ENCODE measurements at places on chromosomes 5 and 9.

DNA sequence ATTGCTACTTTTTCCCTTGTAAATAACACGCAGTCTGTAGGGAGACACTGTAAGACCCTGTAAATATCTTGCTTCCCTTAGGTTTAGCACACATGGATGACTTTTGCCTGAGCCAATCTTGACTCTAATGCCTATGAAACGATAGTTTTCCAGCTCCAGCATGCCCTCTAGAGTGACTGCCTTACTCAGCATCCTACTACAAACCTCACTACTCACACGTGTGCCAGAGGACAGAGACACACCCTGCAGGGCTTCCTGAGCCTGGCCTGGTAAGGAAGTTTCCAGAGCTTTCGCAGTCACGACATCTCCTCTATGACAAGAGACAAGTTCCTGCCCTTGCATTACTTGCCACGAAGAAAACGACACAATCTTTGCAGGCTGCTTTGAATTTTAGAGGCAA, 138.1 kb downstream of the ATPSCKMT start:
- DNase-seq = peak; percentile 88

DNA sequence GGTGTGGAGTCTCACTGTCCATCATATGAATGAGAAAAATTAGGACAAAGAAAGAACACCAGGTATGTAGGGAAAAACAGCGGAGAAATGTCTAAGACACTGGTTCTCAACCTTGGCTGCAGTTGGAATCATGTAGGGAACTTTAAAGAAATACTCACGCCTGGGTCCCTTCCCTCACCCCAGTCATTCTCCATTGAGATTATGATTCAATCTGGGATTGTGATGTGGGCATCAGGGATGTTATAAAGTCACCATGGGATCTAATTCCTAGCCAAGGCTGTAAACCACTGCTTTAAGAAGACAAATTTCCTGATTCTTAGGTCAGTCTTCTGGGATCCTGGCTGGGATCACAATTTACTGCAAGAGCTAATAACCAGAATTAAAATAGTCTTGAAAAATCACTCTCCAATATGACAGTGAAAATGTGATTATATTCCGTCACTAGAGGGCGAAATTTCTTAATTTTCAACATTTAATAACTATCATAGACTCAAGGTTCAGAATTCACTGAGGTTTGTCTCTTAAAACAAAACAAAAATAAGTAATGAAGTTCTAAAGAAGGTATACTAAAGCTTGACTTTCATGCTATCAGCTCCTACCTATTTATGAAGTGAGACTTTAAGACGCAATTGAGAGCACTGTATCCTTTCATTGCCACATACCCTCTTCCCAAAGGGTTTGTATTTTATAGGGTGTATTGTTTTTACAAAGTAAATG, 60.5 kb downstream of the GLDC start:
- peak; percentile 46 for DNase-seq

DNA sequence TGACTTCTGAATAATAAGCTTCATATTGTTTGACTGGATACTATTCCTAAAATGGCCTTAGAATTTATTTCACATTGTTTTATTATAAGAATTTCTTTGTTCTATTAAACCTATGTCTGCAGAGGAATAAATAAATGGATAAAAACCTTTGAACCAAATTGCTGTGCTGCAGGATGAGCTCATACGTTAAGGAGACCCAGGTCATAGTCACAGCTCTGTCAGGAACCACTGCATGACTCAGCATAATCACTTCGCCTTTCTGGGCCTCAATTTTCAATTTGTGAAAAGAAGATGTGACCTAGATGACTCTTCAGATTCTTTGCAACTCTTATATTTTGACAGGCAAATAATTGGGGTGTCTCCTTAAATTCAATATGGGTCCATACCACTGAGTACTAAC, 36.7 kb upstream of the HMHB1 start:
- peak; percentile 83 for DNase-seq

- DNase-seq = no peak
Measured at GRCh38 chr9:123419091-123419490, 63.1 kb downstream of the CRB2 start.

GRCh38 chr9:127187231-127187956, 65.0 kb upstream of the ANGPTL2 start:
- DNase-seq = peak; percentile 99

DNA sequence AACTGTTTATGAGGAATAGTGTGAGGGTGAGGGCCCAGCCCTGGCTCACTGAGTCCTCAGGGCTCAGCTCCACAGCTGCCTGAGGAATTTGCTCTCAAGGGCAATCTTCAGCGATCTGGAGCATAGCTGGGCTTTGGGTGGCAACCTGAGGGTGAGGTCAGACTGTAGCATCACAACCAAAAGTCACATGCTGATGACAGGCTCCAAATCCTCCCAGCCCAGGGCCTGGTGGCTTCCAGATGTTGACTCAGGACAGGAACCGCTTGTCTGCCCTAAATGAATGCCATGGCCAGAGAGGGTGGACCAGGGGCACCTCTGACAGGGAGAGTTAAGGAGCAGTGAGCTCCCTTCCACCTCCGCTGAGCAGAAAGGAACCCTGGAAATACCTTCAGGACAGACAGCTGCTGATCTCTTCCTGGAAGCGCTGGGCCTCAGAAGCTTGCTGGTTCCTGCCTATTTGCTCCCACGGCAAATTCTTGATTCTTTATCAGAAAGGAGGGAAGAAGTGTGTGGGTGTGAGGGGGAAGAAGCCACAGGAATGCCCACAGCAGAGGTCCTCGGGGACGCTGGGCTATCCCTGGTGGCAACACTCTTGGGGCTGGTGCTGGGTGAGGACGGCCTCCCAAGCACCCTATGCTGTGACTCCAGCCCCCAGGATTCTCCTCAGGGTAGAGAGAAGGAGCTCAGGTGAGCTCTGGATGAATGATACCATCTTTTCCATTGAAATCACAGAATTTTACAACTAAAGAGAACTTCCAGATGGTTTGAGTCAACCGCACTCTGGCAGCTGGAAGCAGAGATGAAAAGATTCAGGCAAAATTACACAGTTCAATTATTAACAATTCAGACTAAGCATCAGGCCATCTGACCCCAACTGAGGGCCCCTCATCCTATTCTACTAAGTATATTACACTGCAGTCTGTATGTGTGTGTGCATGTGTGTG, 13.8 kb upstream of the CTSL start:
- DNase-seq = peak; percentile 97

DNA sequence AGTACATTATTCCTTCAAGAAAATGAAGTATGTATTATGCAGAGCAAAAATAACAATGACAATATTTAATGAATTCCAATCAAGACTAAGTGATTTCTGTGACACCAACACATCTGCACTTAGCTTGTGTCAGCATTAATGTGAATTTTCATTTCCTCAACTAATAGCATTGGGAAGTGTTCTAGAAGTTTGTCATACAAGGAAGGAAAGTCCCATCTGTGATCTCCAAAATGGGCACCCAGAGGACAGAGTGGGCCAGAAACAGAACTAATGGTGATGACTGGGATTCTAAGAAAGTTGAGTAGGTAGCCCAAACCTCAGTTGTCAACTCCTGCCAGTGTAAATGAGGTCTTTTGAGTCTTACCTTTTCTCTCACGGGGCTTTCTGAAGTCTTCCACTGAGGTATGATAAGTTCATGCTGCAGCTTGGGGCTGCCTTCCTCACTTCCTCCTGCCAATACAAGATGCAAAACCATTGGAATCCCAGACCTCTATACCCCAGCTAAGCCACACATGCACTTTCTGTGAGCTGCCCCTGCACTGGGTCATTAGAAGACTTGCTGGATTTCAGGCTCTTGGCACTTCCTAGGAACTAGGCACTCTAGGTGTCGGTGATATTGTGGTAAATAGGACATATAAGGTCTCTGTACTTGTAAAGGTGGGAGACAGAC, 4.9 kb downstream of the ADAM19 start:
- DNase-seq = no peak

DNA sequence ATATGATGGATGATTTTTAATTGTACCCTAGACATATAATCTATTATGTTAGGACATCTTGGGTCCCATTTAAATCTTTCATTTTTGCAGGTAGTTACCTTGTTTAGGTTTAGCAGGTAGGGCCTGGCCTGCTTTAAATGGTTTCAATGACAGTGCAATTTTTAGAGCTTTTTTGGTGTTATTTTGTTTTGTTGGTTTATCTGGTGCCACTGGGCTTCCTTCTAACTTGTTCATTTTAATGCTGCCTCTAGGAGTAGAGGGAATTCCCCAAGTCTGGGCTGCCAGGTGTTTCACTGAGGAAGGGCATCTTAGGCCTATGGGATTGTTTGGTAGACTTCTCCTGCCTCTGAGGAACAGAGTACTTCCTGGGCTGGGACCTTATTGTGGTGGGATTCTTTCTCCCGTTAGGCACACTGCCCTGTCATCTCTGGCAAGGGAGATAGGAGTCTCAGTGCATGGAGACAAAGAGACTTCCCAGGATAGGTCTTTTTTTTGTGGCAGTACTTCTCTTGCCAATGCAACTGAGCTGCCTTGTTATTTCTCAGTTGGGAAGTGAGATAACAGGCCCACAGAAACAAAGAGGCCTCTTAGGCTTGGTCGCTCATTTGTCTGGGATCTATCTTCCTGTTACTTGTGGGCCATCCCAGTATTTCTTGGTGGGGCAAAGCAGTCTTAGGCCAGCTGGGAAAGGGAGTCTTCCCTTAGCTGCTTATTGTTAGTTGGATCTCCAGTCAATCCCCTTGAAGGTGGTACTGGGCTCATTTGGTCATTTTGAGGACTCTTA, 282.9 kb downstream of the FER start:
- no peak for DNase-seq

- DNase-seq = no peak
Measured at GRCh38 chr5:180689775-180690174, 40.4 kb upstream of the FLT4 start.

DNA sequence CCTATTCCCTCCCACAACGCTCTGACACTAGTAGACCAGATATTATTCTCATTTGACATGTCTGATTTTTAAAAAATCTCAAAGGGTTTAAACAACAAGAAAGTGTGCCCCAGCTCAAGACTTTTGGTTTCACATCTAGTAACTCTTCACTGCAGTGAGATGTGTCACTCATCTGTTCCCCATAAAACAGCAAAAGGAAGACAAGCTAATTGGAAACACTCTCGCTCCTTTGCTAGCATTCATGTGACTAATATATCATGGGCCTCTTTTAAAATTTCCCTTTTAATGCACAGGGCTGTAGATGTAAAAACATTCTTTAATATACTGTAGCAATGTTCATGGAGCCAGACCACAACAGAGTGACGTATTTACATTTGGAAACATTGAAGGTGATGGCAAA, 372.6 kb downstream of the ZNF608 start:
- no peak for DNase-seq

- no peak for DNase-seq
Measured at GRCh38 chr5:57339521-57339920, 143.1 kb downstream of the ACTBL2 start.

DNA sequence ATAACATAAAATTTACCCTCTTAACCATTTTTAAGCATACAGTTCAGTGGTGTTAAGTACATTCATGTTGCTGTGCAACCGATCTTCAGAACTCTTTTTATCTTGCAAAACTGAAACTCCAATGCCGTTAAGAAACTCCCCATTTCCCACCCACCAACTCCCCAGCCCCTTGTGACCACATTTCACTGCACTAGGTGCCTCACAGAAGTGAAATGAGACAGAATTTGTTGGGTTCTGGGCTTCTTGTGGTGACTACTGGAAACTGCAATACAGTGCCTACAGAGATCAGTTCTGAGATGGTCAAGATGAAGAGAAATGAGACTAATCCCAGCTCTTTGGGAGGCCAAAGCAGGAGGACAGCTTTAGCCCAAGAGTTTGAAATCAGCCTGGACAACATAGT, 202.1 kb upstream of the SLC30A5 start:
- DNase-seq = no peak

DNA sequence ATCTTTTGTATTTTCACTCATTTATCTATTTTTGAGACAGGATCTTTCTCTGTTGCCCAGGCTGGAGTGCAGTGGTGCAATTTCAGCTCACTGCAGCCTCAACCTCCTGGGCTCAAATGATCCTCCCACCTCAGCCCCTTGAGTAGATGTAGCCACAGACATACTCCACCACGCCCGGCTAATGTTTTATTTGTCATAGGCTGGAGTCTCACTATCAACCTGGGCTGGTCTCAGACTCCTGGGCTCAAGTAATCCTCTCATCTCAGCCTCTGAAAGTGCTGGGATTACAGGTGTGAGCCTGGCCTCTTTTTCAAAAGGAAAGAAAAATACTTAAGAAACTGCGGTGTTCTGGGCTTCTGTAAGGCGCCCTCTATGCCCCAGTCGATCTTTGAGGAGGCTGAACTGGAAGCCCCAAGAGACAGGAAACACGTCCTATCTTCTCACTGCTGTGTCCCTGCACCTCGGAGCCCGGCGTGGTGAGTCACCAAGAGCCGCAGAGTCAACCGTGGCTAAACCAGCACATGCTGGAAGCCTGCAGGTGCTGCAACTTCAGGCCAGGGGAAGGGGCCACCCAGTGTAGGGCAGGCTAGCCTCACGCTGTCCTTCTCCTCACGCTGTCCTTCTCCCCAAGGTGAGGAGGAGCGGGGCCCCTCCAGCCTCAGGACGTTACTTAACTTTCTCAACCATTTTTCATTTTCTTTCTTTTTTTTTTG, 15.2 kb upstream of the LHX3 start:
- no peak for DNase-seq

DNA sequence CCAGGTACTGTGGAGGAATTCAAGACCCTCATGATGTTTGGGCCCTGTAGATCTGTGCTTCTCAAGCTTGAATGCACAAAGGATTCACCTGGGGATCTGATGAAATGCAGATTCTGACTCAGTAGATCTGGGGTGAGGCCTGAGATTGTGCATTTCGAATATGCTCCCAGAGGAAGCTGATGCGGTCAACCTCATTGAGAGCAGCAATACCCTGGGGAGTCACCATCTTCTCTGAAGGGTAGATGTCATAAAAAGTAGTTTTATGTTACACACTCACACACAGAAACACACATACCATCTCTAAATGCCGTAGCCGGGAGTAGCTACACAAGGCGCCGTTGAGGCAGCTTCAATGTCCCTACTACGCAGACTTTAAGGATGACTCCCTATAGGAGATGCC, 55.8 kb upstream of the CPEB4 start:
- no peak for DNase-seq

DNA sequence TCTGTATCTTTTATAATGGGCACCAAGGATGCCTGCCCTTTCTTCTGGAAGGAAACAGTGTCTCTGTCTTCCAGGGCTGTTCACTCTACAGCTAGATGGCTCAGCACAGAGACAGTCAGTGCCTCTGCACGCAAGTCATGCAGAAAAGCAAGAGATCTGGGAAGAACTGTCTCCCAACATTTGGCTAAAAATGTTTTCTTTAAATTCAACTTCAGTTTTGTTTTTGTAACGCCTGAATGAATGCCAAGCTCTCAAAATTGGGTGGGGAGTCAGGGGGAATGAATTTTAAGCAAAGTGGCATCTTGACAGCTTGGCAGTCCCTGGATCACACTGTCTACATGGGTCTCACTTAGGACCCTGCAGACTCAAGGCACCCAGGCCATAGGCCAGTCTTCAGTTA, 12.6 kb downstream of the OLFML2A start:
- DNase-seq = no peak

All from GM23248 (cell line).